ENCODE measurements at places on chromosomes 1 and 21.

GRCh38 chr1:106785176-106785575 lies 271.3 kb upstream of the PRMT6 start:
- DNase-seq, result no peak

- DNase-seq, result no peak
Observed at GRCh38 chr1:63643926-63644325, 50.7 kb downstream of the PGM1 start.

DNA sequence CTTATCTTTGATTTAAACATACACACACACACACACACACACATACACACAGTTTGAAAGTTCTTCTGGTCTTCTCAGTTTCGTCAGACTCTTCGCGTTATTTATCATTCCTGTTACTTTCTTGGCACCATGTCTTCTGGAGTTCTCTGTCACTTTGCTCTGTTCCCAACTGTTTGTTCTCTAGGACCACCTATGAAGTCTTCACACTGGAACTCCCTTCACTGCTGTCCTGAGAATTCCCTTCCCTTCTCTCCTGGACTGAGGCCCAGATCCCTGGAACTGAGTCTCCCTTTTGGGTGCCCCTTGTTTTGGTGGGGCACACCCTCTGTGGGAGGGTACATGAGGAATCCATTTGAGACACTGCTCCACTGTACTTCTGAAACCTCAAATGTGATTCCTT lies 30.5 kb downstream of the ALG14 start:
- DNase-seq, result no peak

GRCh38 chr1:147825586-147825985 lies 65.2 kb upstream of the GJA5 start:
- no peak for DNase-seq

DNA sequence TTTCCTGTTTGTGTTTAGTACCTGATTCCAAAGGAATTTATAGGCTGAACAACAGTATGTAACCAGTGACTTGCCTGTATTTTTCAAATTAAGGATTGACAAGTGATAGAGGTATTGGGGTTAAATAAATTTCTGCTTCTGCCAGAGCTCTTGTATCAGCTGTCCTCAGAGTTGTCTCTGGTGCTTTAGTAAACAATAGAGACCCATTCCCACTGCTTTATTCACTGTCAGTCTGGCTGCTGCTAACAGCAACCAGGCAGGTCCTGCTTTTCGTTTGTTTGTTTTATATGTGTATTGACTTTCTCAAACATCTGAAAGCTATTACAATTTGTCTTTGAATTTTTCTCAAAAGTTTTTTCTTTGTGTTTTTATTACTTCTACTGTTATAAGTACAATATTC lies 76.1 kb downstream of the OLFM3 start:
- no peak for DNase-seq

Measured in stimulated activated CD4-positive, alpha-beta T cell treated with anti-CD3 and anti-CD28 coated beads, Interleukin-15, amount 100 ng/mL, for 1 hour (primary cell).